Activated gamma-delta T cell treated with Interleukin-2 at 50 U/mL for 16 hours (primary cell): ENCODE measurements at places on chromosomes 5 and 9.
A peak's percentile ranks its signal among the peaks of the same experiment; 100 is the strongest.

DNA sequence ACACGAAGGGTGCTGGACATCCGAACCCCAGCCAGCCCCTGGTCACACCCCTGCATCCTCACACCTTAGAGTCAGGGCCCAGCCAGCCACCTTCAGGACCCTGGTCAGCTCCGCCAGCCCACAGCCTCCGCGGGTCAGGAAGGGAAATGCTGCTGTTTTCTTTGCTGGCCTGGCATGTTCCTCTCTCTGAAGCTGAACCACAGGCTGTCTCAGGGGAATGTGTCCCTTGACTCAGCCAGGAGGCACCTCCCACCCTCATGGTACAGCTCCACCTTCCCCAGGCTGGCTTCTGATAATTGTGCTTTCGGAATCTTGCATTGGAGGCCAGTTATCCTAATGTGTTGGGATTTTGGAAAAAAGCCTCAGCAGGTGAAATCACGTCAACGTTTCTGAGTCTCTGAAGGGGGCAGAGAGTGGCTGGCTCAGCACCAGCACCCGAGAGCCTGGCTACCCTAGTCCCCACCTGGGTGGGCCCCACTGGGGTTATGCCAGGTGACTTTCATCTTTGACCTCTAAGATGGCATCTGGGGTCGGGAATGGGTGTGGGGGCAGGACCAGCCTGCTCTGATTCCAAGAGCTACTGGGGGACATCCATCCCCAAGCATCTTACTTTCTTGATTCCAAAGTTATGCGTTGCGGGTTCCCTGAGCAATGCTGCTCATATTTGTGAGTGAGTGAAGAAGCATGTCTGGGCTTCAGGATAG, 9.8 kb upstream of the OLFM1 start:
- no peak for DNase-seq

DNA sequence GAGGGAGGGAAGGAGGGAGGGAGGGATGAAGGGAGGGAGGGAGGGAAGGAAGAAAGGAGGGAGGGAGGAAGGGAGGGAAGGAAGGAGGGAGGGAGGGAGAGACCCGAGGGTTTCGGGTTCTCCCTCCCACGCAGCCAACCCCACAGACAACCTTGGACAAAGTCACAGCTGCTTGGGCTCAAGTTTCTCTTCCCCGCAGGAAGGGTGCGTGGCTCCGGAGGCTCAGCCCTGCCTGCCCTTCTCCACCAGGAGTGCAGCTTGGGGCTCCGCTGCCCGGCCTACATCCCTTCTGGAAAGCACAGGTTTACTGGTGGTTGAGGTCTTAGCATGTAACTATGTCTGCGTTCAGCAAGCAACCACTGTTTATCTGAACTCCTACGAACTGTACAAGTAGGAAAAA, 15.0 kb downstream of the SLC12A7 start:
- DNase-seq: no peak

GRCh38 chr5:53261245-53261644, 151.7 kb upstream of the MOCS2 start:
- no peak for DNase-seq

GRCh38 chr5:1054799-1055775, 46.5 kb downstream of the NKD2 start:
- no peak for DNase-seq

GRCh38 chr5:38645508-38645907, 89.1 kb upstream of the LIFR start:
- no peak for DNase-seq

DNA sequence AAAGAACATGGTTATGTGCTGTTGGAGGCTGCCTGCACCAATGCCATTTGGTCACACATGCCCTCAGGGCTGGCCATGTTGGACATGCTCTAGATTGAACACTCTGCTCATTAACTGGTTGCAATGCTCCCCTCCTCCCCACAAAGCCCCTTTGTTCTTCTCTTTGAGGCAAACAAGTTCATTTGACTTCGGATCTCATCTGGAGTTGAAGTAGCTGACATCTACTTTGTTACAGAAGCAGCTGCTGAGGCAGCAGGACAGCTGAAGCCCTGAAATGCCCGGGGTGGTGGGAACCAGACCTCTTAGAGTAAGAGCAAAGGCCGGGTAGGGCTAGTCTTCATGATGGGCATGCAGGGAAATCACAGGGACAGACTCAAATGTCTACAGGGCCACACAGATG, 123.5 kb downstream of the APBA1 start:
- no peak for DNase-seq

- DNase-seq: no peak
Observed at GRCh38 chr5:57447658-57448057, 35.0 kb downstream of the ACTBL2 start.

- peak; percentile 24 for DNase-seq
Observed at GRCh38 chr9:129454467-129455067, 166.3 kb downstream of the C9orf50 start.

GRCh38 chr5:141039061-141039460, 12.1 kb upstream of the PCDHB1 start:
- no peak for DNase-seq

- no peak for DNase-seq
Observed at GRCh38 chr5:154885439-154885838, 27.0 kb downstream of the CNOT8 start.

DNA sequence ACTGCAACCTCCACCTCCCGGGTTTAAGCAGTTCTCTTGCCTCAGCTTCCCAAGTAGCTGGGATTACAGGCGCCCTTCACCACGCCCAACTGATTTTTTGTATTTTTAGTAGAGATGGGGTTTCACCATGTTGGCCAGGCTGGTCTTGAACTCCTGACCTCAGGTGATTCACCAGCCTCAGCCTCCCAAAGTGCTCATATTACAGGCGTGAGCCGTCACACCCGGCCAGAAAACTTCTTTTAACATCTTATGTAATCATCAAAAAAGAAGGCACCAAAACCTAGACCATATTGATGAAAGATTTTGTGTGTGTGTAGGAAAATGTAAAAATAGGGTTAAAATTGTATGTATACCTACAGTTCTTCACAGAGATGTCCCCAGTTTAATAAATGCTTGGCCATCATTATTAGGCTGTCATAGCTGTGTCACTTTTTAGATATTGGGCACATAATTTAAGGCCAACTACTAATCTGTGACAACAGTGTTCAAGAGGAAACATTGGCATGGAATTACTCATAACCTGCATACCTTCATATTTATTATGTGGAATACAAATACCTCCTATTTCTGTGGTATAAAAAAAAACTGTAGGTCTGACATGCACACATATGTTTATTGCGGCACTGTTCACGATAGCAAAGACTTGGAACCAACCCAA, 44.4 kb downstream of the RAD50 start:
- DNase-seq: no peak

DNA sequence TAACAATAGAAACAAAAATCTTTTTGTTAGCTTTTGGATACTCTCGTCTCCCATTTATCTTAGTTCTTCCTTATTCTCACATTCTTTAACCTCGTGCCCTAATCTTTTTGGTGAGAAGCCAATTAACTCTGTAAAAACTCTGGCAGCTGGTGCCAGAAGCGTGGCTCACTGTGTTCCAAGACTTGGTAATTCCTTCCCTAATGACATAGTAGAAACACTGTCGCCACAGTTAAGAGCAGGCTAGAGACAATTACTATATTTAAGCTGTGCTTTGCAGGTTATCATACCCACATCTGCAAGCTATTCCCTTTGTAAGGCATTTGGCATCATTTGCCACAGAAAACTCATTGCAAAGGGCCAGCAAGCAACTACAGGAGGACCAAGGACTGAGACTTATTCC, 160.9 kb upstream of the PIK3R1 start:
- DNase-seq: no peak

GRCh38 chr5:39941416-39941815, 516.6 kb upstream of the DAB2 start:
- no peak for DNase-seq

- DNase-seq: no peak
Observed at GRCh38 chr5:59360130-59360555, 533.4 kb downstream of the PDE4D start.

DNA sequence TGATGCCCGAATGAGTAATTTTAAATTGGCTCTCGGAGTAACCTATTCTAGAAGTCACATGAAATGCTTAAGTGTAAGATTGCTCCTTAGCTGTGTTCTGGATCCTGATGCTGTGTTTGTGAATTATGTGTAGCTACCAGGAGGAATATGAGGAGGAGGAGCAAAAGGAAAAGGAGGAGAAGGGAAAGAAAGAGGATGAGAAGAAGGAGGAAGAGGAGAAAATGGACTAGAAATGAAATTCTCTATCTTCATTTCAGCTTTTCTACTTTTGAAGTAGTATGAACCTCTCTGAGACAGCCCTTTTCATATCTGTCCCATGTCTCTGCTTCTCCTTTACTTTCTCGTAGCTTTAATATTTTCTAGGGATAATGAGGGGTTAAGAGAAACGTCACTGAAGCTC, 119.4 kb upstream of the ACTBL2 start:
- no peak for DNase-seq

- DNase-seq: no peak
Observed at GRCh38 chr9:79809316-79809876, 237.6 kb downstream of the TLE4 start.

DNA sequence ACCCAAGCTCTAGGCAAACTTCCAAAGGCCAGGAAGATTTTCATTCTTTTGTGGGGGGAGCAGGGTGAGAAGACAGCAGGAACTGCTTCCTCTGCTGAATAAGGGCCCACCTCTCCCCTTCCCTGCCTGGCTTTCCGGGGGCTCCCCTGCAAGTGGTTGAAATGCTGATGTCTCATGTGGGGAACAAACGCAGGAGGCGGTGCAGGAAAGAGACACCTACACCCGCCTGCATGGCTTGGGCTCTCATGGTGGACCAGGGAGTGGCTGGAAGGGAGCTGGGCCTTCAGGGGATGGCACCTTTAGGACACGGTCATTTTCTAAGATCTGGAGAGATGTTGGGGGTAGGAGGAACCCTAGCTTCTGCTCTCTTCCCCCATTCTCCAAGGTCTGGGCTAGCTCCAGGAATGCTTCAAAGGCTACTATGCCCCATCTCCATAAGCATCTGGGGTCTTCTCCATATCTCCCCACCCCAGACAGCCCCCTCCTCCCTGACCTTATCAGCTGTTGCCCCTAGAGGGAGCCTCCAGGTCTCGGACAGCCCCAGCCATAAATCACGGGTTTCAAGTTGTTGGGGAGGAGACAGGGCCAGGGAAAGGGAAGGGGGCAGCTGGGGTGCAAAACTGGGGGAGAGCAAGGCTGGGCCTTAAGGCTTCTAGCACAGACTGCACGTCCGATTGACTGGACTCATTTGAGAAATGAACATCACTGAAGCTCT, 76.6 kb downstream of the PSD2 start:
- no peak for DNase-seq

DNA sequence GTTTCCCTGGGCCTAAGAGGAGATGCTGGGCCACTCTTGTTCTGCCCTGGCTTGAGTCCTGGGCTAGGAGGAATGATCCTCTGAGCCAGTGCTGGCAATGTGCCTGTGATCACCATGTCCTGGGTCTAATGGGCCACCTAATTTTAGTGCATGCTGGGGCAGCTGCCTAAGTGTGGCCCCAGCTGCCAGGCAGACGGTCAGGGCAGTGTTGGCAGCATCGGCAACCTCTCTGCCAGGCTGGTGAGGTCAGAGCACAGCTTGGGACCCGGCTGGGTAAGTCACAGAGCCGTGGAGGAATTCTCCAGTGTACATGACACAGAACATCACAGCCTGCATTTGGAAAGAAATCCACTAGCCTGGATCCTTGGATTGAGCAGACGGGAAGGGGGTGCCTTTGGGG, 21.4 kb upstream of the PITX1 start:
- DNase-seq: no peak

- no peak for DNase-seq
Observed at GRCh38 chr5:74409712-74410111, 230.8 kb downstream of the ENC1 start.
